Stimulated activated CD8-positive, alpha-beta memory T cell treated with anti-CD3 and anti-CD28 coated beads, Interleukin-2, amount 100 ng/mL, for 1 hour (primary cell): ENCODE measurements at places on chromosomes 16 and 17.

DNA sequence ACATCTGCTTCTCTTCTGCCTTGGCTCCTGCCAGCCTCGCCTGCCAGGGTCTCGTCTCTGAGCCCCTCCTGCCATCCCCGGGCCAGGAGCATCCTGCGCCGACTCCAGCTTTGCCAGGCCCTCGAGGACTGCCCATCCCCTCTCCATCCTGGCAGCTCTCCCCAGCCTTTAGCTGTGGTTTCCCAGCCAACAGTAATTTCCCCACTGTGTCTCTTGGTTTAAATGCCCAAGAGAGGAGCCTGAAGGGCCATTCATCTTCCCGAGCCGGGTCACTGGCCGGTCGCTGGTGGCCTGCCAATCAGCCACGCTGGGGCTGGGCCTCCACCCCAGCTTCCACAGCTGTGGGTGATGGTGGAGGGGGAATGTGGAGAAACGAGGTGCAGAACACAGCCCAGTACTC lies 47.8 kb downstream of the MRC2 start:
- no peak for DNase-seq

- DNase-seq = no peak
Observed at GRCh38 chr17:65108152-65108551, 29.0 kb upstream of the RGS9 start.

GRCh38 chr16:63789603-63790002 lies 1332.3 kb downstream of the CDH11 start:
- no peak for DNase-seq

DNA sequence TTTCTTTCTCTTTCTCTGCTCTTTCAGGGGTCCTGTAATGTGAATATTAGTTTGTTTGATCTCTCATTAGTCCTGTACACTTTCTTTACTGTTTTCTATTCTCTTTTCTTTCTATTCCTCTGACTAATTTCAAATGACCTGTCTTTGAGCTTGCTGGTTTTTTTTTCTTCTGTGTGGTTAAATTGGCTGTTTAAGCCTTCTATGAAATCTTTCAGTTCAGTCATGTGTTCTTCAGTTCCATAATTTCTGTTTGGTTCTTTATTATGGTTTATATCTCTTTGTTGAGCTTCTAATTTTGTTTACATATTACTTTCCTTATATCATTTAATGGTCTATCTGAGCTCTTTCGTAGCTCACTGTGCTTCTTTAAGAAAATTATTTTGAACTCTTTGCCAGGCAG lies 31.3 kb upstream of the NKD1 start:
- DNase-seq = no peak

GRCh38 chr17:66983414-66984021 lies 19.0 kb downstream of the CACNG4 start:
- no peak for DNase-seq

DNA sequence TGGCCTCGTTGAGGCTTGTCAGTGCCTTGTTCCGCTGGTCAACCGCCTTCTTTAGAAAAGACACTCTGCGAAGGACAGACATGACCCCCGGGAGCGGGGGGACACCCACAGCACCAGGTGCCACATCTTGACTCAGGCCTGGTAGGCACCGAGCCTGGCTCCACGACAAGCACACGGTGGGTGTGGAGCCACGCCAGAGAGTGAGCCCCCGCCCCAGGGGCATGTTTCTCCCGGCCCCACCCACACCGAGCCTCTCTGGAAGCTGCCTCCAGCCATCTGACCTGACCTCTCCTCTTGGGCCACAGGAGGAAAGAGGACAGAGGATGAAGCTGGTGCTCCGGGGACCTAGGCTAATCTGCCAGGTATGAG lies 4.6 kb downstream of the FAAP100 start:
- no peak for DNase-seq

DNA sequence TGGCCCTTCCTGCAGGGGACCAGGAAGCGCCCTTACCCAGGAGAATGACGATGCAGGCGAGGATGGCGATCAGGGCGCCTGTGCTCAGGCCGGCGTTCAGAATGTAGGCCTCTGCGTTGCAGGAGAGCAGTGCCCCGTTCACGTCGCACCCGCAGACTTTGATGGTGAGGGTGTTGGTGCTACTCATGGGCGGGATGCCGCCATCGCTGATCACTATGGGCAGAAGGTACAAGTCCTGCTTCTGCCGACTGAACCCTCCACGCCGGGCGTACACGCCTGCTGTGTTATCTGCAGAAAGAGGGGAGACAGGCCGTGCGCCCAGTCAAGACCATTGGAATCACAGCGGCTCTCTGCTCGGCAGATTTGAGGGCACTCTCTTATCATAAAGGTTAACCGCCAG lies 171.1 kb downstream of the CDH11 start:
- no peak for DNase-seq

DNA sequence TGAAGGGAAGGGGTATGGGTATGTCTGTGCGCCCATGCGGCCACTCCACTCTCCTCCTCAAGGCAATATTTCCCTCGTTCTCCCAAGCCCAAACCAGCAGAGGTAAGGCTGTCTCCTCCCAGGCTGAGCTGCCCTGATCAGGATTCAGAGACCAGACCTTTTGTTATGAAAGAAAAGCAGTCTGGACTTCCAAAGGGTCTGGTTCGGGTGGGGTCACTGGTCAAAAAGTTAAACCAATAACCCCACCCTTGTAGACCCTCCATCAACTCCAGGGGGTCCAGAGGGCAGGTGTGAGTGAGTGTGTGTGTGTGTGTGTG lies 5.7 kb upstream of the DLX4 start:
- no peak for DNase-seq

DNA sequence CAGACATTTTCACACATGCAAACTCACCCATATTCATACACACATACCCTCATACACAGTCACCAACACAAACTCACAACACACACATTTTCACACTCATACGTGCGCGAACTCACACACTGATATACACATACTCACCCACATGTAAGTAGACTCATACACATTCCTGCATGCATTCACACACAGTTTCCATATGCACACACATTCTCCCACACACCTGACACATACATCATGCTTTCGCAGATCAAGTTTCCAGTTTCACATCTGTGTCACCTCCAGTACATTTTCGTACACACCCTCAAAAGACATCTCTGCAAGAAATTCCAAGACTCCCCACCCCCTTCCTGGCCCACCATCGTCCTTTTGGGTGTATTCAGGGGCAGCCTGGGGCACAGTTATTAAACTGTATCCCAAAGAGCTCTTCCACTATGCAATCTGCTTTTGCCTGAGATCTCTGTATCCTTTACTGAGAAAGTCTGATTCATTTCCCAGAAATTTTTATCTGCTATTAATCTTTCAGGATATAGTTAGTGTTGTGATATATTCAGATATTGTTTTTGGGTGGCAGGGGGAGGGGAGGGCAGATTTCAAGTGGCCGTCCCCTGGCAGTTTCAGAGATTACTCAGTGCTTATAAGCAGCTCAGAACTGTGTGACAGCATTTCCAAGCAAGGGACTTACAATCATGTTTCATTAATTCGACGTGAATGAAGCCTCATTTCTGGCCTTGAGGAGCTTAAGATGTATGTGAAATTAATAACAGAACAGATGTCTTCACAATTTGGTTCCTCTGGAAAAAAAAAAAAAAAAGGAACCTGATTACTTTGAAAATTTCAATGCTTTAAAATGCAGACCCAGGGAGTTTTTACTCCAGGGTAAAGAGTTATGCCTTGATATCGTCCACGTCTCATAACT lies 35.3 kb upstream of the MMP2 start:
- DNase-seq = no peak

DNA sequence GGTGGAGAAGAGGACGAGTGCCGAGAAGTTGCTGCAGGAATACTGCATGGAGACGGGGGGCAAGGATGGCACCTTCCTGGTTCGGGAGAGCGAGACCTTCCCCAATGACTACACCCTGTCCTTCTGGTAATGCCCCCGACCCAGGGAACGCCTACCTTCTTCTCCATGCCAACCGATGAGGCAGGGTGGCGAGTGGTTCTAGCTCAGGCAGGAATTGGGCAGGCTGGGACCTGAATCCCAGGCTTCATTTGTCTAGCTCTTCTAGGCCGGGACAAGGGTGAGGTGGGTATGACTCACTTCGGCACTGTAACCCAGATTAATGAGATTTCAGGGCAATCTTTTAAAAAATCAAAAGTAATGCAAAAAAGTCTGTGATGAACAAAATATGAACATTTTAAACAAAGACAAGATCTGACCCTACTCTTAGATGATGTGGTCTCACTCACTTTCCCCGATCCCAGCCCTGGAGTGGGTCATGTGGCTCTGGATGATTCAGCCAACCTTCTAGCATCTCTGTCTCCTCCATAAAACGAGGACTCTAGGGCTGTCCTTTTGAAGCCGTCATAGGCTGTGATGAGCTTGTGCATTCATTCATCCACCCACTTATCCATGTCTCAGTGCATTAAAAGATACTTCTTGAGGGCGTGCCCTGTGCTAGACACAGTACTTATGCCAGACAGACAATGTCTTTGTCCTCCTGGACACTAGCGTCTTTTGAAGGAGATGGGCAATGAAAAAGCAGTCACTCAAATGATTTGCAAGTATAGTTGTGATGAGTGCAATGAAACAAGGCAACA lies 102.6 kb downstream of the SDR42E1 start:
- no peak for DNase-seq

DNA sequence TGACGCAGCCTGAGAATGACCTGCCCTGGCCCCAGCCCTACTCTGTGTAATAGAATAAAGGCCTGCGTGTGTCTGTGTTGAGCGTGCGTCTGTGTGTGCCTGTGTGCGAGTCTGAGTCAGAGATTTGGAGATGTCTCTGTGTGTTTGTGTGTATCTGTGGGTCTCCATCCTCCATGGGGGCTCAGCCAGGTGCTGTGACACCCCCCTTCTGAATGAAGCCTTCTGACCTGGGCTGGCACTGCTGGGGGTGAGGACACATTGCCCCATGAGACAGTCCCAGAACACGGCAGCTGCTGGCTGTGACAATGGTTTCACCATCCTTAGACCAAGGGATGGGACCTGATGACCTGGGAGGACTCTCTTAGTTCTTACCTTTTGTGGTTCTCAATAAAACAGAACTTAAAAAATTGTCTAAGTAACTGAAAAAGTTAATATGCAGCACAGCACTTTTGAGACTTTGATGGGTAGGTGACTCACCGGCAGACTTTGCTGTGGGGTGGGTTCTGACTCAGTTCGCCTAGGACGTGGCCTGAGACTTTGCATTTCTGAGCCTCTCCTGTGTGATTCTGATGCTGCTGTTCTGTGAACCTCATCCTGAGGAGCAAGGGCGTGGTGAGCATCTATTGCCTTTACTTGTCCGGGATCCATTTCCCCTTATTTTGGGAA lies 5.7 kb downstream of the LAT start:
- DNase-seq = peak; percentile 37

GRCh38 chr17:69437475-69437874 lies 23.0 kb downstream of the MAP2K6 start:
- DNase-seq = no peak

DNA sequence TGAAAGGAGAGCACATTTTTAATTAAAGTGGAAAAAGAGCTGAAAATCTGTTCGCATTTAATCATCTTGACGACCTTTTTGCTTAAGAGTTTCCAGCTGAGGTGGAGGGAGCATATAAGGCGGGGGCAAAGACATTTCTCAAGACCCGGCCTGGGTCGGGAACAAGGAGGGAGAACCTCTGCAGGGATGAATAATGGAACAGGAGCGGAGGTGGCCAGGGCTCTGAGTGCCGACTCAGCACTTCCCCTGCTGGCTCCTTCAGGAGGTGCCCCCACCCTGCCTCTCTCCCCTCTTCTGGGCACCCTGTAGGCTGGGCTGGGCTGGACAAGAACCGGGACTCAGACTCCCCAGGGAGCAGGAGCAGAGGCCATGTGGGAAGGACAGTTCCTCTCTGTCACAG lies 7.9 kb upstream of the NGFR start:
- DNase-seq = no peak

DNA sequence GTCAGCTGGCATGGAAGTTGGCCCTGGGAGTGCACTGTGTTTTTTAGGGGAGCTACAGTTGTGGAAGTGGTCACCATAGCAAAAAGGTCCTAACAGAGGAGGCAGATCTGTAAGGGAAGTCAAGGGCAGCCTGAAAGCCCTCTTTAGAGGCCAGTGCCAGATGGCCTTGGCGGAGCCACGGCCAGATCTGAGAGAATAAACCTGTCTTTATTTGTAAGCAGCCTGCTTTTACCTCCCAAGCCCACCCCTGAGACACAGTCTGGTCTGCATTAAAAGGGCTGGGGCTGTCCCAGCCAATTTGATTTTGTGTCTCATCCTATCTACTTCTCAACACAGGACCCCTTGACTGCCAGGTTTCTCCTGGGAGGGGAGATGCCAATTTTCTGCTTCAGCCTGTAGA lies 51.0 kb upstream of the NOL11 start:
- DNase-seq = no peak

DNA sequence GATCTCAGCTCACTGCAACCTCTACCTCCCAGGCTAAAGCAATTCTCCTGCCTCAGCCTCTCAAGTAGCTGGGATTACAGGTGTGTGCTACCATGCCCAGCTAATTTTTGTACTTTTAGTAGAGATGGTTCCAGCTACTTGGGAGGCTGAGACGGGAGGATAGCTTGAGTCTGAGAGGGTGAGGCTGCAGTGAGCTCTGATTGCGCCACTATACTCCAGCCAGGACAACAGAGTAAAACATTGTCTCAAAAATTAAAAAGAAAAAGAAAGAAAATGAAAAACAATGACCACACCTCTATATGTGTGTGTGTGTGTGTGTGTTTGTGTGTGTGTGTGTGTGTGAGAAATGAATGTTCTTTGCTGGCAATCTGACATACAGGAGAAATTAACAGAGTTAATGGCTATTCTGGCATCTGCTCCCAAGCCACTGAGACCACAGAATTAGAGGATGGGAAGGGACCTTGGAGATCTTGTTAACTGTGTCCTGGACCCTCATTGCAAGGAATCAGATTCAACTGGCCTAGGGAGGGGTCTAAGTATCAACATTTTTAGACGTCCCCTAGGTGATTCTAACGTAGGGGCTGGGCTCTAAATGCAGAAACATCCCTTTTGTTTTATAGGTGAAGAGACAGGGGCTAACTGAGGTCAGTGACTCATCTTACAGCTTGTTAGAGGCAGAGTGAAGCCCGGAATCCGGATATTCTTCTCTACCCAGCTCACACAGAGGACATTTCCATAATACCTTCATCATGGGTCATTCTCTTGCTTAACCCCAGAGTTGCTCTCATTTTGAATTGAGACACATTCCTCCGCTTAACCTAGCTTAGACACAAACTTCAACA lies 16.4 kb upstream of the MARCHF10 start:
- no peak for DNase-seq

DNA sequence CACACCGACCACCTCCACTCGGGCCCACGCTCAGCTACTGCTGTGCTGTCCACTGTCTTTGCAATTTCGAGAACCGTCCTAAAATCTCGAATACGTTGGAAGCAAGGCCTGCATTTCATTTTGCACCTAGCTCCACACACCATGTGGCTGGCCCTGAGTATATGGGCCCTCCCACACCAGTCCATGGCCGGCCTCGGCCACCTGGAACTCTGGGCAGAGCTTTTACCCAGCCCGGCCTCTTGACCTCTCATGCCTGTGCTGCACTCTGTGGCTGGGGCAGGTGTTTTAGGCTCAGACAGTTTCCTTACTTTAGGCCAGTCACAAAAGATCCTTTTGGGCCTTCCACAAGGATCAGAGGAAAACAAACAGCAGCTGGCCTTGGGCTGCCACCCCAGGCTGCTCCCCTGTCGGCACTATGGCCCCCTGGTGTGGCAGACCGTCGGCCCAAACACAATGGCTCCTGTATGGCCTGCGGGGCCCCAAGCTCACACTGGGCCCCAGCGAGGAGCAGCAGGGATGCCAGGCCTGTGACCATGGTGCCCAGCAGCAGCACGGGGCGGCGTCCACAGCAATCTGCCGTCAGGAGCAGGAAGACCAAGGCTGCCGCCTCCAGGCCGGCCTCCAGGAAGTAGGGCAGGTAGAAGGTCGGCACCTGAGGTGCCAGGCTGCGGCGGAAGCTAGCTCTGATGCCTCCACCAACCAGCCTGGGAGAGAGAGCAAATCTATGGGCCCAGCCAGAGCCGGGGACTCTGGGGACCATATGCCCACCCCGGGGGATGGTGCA lies 2.5 kb downstream of the SLC22A31 start:
- DNase-seq = no peak
